ENCODE measurements at places on chromosomes 12 and 14. TPM values are rescaled to one million over a fixed set of nuclear protein-coding genes. Genes with fewer than 3 reads are reported as not detected.

DNA sequence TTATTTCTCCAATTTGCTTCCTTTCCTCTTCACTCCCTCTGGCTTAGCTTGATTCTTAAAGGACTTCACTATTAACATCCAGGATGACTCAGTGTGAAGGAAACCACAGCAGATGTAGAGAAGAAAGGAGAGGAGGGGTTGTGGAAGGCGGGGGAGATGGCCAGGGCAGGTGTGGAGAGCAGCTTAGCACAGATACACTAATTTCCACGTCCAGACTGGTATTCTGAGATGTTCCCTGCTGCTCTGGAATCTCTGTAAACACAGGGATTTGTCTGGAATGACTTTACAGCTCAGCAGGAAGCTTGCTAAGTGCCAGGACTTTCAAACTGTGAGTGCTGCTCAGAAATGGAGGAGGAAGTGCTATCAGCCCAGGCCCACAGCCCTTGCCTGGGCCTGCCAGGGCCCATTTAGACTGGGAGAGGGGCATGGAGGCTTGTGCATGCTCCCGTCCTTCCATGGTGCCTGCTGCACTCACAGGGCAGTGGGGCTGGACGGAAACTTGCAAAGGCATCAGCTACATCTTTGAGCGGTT lies 202.5 kb upstream of the DDHD1 start:
- H3K36me3 ChIP-seq = no peaks in the 10 kb centered on the region
- H3K4me1 ChIP-seq = peaks cover 13% of the 10 kb centered on the region
- no peak overlapping the region for H3K4me3 ChIP-seq
- peak; percentile 65 for DNase-seq
- no peak overlapping the region for H3K27ac ChIP-seq

- H3K36me3 ChIP-seq = no peaks in the 10 kb centered on the region
- H3K4me1 ChIP-seq = no peaks in the 10 kb centered on the region
- no peak overlapping the region for H3K27ac ChIP-seq
- H3K27me3 ChIP-seq = no peaks in the 10 kb centered on the region
- DNase-seq = peak; percentile 55
Measured at GRCh38 chr14:70448633-70449340, 3.2 kb upstream of the ADAM21 start.

GRCh38 chr12:77372494-77372893 lies 307.1 kb upstream of the E2F7 start:
- no peaks in the 10 kb centered on the region for H3K36me3 ChIP-seq
- no peak for DNase-seq
- no peak overlapping the region for H3K4me3 ChIP-seq
- H3K4me1 ChIP-seq = peaks cover 9% of the 10 kb centered on the region

DNA sequence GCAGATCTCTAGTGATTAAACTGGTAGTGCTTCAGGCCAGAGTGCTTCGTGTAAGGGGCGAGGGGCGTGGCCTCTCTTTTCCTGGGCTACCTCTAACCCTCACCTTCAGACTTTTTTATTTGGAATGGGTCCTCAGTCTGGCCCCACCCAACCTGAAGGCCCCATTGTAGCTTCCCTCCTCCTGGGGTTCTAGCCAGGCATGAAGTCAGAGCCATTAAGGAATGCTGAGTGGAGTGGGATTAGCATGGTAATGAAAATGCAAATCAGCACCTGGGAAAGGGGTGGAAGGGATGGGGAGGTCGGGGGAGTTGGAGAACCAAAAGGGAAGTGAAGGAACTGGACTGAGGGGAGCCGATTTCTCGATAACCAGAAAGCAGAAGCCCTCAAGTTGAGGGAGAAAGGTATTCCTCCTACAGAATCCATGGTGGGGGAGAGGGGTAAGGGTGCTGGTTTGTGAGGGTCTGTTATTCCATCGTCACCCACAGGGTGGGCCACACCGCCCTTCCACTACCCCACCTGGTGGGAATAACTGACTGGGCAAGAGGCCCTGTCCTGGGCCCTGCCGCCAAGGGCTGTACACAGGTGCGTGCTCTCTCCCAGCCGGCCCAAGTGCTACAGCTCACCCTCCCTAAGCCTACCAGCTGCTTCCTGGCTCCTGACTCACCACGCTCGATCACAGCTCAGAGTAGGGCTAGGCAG lies 14.1 kb downstream of the ZFHX2 start:
- no peaks in the 10 kb centered on the region for H3K27me3 ChIP-seq
- H3K4me1 ChIP-seq = no peaks in the 10 kb centered on the region
- no peaks in the 10 kb centered on the region for H3K36me3 ChIP-seq
- peak; percentile 33 for DNase-seq

DNA sequence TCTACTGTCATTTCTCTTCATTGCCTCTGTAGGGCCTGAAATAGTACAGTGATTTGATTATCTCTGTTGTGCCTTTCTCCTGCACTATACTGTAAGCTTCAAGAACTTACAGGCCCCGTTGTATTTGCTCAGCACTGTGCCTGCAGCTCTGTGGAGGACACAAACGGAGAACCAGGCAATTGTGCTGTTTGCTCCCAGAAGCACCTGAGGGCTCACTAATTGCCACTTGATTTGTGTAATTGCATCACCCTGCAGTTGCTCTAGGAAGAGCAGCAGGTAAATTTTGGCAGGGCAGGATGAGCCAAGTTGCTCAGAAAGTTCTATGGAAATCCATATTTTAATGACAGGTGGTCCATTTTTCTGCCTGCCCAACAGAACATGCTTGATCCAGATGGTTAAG lies 11.6 kb upstream of the KRT82 start:
- H3K27ac ChIP-seq = no peak overlapping the region
- H3K4me1 ChIP-seq = no peaks in the 10 kb centered on the region
- no peak overlapping the region for H3K4me3 ChIP-seq
- H3K27me3 ChIP-seq = no peaks in the 10 kb centered on the region
- H3K36me3 ChIP-seq = no peaks in the 10 kb centered on the region

DNA sequence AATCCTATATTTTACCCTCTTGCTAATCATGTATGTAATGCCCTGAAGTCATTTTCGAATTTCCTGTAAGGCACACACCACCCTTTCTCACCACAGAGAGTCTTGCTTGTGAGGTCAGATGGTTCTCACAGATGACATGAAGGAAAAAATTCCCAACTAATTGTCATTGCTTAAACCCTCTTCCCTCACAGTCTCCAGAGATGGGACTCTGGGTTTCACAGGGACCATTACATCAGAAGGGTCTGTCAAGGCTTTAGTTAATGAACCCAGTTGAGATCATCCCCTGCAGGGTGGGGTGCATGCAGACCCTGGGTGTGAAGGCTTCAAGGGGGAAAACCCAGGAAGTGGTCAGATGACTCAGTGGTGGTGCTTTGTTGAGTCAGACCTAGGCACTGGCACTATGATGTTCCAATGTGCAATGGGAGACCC lies 229.6 kb downstream of the BCAT1 start:
- H3K27ac ChIP-seq = no peak overlapping the region
- H3K36me3 ChIP-seq = no peaks in the 10 kb centered on the region
- no peaks in the 10 kb centered on the region for H3K27me3 ChIP-seq
- peak; percentile 42 for DNase-seq

- H3K36me3 ChIP-seq = no peaks in the 10 kb centered on the region
- H3K4me3 ChIP-seq = no peak overlapping the region
- H3K27me3 ChIP-seq = no peaks in the 10 kb centered on the region
- H3K27ac ChIP-seq = no peak overlapping the region
- no peak for DNase-seq
Measured at GRCh38 chr14:42173206-42173605, 566.5 kb downstream of the LRFN5 start.

Gene SMIM41
- total RNA-seq = not detected

- no peaks in the 10 kb centered on the region for H3K36me3 ChIP-seq
- no peak overlapping the region for H3K4me3 ChIP-seq
- no peaks in the 10 kb centered on the region for H3K27me3 ChIP-seq
- DNase-seq = no peak
- no peak overlapping the region for H3K27ac ChIP-seq
Measured at GRCh38 chr12:14126692-14127091, 145.3 kb upstream of the GRIN2B start.

DNA sequence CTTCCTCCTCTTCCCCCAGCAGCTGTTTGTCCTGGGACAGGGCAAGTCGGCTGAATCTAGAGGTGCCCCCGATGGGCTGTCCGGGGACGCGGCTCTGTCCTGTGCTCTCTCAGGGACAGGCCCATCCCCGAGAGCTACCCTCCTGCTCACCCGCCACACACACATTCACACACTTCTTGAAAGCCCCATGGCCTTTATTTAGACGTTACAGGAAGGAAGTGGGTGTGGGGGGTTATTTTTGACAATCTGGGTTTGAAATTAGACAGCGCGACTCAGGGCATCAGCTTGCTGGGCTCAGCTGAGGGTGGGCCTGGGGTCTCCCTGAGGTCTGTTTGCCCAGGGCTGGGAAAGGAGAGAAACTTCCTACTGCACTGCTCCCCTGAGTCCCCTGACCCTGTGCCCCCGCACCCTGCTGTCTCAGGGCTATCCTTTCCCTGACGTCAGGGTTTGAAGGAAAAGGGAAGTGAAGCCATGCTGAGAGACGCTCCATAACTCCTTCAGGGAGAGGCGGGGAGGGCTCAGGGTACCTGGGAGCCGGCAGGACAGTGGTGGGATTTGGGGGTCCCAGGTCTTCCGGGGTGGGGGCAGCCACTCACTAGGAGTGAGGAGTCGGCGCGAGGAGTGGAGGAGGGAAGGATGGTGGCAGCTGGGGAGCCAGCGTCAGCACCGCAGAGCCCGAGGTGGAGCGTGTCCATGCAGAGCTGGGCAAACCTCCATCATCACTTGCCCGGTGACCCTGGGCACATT lies 8.1 kb downstream of the PTPN6 start:
- DNase-seq = no peak
- no peaks in the 10 kb centered on the region for H3K27me3 ChIP-seq
- H3K27ac ChIP-seq = no peak overlapping the region
- H3K4me1 ChIP-seq = 0 out of 2 replicates have a peak, but pooled peaks cover 7% of the 10 kb centered on the region
- no peak overlapping the region for H3K4me3 ChIP-seq

DNA sequence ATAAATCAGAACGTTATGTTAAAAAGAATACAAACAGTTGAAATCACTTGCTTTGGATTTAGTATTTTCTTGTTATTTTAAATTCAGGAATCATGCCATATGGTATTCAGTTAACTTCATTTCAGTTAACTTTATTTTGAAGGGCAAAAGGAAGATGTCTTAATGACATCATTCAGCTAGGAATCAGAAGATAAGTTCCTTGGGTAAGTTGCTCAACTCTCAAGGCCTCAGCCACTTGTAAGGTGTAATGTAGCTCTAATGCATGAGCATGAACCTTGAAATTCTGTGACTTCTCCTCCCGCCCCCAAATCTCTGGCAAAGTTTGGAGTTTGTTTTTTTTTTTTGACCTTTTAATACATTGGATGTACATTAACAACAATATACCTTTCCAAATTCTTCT lies 42.6 kb downstream of the FRS2 start:
- no peaks in the 10 kb centered on the region for H3K27me3 ChIP-seq
- peak; percentile 41 for DNase-seq
- H3K4me1 ChIP-seq = peaks cover 57% of the 10 kb centered on the region
- no peak overlapping the region for H3K27ac ChIP-seq

DNA sequence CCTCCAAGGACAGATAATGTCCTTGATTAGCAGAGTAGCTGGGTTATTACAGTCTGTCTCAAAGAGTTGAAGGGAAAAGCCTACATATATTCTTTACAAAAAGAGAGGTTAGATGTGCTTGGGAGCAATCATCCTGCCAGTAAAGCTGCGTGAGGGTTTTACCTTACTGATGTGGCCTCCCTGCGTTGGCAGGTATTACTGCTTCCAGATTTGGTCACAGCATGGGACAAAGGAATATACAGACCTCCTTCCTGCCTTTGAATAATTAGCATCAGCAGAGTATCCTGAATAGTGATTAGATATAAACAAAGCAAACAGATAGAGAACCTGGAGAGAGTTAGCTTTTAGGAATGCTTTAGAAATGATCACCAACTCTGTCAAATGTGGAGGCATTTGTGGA lies 69.6 kb downstream of the TMTC2 start:
- H3K27me3 ChIP-seq = no peaks in the 10 kb centered on the region
- DNase-seq = no peak
- no peak overlapping the region for H3K4me3 ChIP-seq
- H3K27ac ChIP-seq = no peak overlapping the region
- no peaks in the 10 kb centered on the region for H3K36me3 ChIP-seq

Gene PPFIA2
- total RNA-seq = not detected

DNA sequence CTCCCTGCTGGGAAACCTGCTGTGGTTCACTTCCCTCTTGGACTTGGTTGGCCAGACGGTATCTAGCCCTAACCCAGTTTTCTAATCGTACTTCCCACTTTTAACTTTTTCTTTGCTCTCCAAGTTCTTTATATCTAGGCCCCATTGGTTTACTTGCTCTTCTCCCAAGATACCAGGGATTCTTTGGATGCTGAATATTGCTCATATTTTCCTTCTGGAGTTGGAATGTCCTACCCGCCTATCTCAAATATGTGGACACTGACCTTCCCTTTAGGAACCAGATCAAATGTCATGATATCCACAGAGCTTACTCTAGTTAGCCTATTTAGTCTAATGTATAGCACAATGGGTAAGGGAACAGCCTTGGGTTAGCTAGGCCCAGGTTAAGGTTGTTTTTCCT lies 228.6 kb downstream of the DACT1 start:
- H3K36me3 ChIP-seq = no peaks in the 10 kb centered on the region
- H3K4me3 ChIP-seq = no peak overlapping the region
- DNase-seq = peak; percentile 8
- H3K27ac ChIP-seq = peak overlapping the region; percentile 78
- peaks cover 28% of the 10 kb centered on the region for H3K4me1 ChIP-seq

Gene TBX3
- 25.1 TPM for total RNA-seq

Measured in GM23248 (cell line).